ENCODE measurements at places on chromosomes 1 and 21.

DNA sequence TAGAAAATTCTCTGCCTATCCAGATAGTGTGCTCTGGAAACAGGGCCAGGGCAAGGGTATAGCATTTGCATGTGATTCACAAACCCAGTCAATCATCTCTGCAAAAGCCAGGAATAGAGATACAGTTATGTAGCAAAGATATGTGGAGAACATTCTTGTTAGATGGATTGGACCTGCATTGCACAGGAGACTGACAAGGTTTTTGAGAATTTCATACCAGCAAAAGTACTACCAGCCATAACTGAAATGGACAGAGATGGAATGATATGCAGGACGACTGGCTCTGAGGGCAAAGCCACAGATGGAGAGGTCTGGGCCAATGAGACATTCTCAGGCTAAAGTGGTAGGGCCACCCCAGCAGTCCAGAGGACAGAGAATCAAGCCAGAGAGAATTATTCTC, 24.7 kb downstream of the SCMH1 start:
- no peak for DNase-seq

- no peak for DNase-seq
These were observed 60.0 kb upstream of the ROR1 start for GRCh38 chr1:63713627-63714481.

- DNase-seq, result no peak
These were observed 2.0 kb downstream of the CAPN9 start for GRCh38 chr1:230749150-230749549.

DNA sequence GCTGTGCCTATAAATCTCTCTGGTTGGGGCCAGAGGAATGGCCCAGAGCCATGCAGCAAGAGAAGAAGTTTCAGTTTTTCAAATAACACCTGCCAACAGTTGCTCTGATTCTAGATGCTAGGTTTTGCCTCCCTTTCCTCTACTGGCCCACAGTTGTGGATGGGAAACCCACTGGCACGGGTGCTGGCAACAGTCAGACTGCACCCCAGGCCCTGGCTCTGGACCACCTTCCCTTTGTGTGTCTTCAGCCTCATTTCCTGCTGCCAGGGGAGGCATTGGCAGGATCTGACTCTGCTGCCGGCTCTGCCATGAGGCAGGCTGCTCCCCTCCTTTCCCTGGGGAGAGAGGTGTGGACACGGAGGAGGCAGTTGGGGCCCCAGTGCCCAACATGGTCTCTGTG, 142.0 kb downstream of the IGSF21 start:
- no peak for DNase-seq

DNA sequence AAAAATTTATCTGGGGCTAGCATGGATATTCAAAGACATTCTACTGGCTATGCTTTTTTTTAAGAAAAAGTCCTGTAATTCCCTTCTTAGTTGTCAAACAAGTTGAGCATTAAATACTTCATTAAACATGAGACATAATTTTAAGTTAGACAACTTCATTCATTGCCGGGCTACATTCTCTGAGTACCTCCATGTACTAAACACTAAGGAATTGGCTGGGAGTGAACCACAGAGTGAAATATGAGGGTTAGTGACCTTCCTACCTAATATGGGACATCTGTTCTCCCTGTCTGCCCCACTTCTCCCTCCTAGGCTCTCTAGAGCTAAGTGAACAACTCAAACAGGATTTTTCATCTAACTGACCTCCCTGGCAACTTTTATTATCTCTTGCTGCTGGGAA, 370.4 kb downstream of the VAV3 start:
- no peak for DNase-seq

- no peak for DNase-seq
These were observed 1999.4 kb downstream of the MRPL39 start for GRCh38 chr21:23607782-23608431.

DNA sequence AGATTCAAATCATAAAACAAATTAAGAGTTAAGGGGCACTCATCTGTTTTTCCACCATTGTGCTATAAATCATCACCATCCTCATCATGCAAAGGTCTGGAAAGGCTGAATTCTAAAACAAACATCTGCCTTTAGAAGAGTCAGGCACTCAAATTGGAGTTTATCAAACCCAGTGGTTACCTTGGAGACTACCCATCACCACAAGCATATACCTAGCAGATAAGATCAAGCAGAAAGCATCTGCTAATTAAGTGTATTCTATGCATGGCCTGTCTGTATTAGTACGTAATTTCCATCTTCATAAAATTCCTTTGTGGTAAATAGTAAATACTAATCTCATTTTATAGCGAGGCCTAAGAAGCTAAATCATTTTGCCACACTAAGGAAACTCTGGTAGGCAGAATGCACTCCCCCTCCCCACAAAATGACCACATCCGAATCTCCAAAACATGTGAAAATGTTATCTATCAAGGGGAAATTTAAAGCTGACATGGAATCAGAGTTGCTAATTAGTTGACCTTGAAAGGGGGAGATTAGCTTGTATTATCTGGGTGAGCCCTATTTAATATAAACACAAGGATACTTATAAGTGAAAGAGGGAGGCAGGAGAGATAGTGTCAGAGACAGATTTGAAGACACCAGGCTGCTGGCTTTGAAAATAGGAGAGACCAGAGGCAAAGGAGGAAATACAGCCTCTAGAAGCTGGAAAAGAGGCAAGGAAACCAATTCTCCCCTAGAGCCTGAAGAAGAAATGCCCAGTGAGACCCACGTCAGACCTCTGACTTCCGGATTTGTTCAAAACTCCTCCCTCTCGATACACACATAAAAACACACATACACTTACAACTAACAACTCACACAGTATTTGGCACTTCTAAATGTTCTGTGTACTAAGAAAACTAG, 23.2 kb downstream of the ARID4B start:
- DNase-seq, result peak; percentile 31

- peak; percentile 92 for DNase-seq
These were observed 13.0 kb upstream of the GUCA2A start for GRCh38 chr1:42177541-42177981.

DNA sequence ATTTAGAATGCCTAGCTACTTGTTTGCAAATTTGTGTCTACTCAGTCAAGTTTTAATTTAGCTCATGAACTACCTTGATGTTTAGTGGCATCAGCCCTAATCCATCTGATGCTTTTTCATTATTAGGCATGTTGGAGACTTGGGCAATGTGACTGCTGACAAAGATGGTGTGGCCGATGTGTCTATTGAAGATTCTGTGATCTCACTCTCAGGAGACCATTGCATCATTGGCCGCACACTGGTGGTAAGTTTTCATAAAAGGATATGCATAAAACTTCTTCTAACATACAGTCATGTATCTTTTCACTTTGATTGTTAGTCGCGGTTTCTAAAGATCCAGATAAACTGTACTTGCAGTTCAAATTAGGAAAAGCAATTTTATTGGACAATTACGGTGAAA, 7.6 kb downstream of the SOD1 start:
- no peak for DNase-seq

- no peak for DNase-seq
These were observed 5.8 kb upstream of the C1orf159 start for GRCh38 chr1:1121611-1122077.

DNA sequence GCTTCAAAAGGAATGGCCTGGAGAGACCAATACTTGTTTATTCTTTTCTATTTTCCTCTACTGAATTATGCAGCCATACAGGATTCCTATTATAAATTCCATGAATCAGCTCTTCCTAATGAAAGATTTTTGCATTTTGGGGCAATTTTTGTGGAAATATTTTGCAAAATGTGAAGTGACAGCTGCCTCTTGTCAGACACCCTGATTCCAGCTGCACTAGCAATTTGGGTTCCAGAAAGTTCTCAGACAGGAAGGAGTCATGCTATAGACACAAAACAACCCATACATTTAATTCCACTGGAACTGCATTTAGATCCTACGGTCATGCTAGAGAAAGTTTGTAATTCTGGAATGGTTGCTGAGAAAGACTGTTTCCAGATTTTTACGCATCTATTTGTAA, 119.5 kb downstream of the XCL2 start:
- DNase-seq, result no peak
